ENCODE measurements at places on chromosomes 3 and 15.

DNA sequence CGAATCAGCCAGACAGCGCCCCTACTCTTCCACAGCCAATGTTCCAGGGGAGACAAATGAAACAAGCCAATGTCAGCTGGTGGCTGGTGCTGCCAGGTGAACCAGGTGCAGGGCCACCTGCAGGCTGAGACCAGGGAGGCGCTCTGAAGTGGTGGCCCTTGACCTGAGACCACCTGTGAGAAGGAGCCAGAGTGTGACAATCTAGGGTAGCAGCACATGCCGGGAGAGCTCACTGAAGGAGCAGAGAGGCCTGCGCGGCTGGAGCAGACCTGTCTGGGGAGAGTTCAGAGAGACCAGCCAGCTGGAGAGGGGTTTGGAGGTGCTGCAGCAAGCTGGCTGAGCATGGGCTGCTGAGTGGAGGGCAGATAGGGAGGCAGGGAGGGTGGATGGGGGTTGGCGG, 693 bp upstream of the STAB1 start:
- no peak for DNase-seq

- DNase-seq, result peak; percentile 30
Measured at GRCh38 chr3:66722675-66723074, 221.9 kb upstream of the LRIG1 start.

GRCh38 chr3:50154840-50155490, at the start of gene SEMA3F:
TSS of gene SEMA3F (plus strand) at chr3:50155324. CDS start at chr3:50159623, 4,299 bp downstream.
- no peak for DNase-seq

- DNase-seq, result peak; percentile 87
Measured at GRCh38 chr3:119637679-119638477, 22.5 kb downstream of the POPDC2 start.

DNA sequence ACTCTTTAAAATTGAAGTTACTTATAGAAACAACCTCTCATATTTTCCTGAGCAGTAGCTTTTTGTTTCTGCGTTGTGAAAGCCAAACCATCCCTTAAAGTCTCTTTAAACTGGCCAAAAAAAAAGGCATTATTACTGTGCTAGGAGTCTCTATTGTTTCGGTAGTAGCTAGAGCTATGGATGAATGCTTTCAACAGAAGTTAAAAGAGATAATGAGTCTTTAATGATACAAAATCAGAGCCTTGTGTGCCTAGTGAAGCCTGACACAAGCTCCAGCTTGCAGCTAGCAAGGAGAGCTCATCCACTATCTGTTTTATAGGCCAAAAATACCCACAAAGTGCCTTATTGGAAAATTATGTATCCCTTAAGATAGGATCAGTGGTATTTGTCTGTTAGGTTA, 360.4 kb upstream of the CDIN1 start:
- DNase-seq, result no peak

DNA sequence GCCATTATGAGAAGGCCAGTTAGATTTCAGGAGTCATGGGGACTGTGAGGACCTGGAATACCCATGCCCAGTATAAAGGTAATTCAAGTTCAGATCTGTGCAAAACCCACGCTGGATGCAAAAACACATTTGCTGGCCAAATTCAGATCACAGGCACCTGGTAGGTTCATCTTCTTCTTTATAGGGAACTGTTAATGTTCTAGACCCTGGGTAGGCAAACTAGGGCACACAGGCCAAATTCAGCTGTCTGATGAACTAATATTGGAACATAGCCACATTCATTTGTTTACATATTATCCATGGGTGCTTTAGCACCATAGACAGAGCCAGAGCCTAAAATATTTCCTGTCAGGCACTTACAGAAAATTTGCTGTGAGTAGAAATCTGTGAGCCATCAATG, 241.4 kb downstream of the PTPRG start:
- no peak for DNase-seq

DNA sequence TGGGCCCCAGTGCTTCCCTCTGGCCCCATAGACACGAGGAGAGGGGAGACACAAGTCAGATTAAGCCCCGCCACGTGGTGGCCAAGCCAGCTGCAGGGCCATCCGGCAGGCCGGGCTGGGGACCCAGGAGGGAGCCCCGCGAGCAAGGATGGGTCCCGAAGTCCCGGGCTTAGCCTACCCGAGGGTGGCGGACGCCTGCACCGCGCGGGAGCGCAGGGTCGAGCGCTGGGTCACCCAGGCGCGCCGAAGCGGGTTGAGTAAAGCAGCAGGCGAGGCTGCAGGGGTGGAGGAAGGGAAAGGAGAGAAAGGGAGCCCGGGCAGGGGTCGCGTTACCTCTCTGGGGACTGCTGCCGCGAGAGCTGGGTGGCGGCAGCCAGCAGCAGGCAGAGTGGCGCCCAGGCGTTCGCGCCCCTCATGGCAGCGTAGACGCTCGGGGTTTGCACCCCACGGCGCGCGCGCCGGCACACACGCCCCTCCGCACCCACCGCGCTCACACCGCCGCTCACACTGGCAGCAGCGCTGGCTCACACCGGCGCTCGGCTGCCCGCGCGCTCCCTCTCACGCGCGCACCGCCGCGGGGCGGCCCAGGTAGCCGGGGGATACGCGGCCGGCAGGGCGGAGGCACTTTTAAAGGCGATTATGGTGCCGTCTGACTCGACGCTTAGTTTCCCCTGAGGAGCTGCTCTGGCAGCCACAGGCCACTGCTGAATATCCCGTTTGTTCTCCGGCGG, at the start of gene PCOLCE2:
Gene PCOLCE2 (minus strand): TSS at position 603 of the 731 bp plus-strand sequence. CDS start 187 bp downstream, at position 416.
- no peak for DNase-seq

- no peak for DNase-seq
Measured at GRCh38 chr15:26260517-26261133, 397.5 kb upstream of the ATP10A start.

- DNase-seq, result no peak
Measured at GRCh38 chr15:69876064-69876940, 221.4 kb downstream of the TLE3 start.

DNA sequence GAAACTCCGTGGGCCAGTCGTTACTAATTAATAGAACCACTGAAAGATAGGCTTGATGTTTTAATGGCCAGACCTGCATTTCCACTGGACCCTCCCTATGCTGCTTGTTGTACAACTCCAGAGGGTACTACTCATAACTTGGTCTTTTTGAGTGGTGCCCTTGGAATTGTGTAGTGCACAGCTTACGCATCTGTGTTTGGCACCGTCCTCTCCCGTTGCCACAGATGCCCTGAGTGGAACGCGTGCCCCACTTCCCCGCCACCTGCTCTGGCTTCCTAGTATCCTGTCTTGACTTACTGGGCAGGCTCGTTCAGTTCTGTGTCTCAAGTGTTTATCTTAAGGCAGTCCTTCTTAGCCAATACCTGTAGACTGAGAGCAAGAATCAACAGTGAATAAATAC, 78.7 kb downstream of the USP13 start:
- DNase-seq, result no peak

DNA sequence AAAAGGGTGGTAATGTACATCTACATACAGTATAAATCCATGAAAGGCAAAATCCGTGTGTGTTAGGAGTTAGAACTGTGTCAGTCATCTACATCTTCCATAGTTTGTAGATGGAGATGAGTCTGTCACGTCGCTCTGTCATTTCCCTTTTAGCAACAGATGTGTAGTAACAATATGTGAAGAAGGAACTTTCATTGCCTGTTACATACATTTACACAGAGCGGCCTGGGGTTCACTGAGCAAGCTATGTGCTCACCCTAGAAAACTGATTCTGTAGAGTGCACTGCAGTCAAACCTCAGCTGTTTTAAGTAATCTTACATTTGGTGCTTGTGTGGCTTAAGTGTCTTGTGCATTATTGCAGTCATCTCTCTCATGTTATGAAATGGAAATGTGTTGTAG, 41.6 kb upstream of the AP3B2 start:
- no peak for DNase-seq

GRCh38 chr3:24947103-24947502, 452.5 kb upstream of the THRB start:
- DNase-seq, result no peak

- peak; percentile 78 for DNase-seq
Measured at GRCh38 chr3:152269056-152269830, 514 bp downstream of the MBNL1 start.
